Stimulated activated CD8-positive, alpha-beta memory T cell treated with anti-CD3 and anti-CD28 coated beads, Interleukin-2, amount 100 ng/mL, for 1 hour (primary cell): ENCODE measurements at places on chromosomes 1 and 21.

DNA sequence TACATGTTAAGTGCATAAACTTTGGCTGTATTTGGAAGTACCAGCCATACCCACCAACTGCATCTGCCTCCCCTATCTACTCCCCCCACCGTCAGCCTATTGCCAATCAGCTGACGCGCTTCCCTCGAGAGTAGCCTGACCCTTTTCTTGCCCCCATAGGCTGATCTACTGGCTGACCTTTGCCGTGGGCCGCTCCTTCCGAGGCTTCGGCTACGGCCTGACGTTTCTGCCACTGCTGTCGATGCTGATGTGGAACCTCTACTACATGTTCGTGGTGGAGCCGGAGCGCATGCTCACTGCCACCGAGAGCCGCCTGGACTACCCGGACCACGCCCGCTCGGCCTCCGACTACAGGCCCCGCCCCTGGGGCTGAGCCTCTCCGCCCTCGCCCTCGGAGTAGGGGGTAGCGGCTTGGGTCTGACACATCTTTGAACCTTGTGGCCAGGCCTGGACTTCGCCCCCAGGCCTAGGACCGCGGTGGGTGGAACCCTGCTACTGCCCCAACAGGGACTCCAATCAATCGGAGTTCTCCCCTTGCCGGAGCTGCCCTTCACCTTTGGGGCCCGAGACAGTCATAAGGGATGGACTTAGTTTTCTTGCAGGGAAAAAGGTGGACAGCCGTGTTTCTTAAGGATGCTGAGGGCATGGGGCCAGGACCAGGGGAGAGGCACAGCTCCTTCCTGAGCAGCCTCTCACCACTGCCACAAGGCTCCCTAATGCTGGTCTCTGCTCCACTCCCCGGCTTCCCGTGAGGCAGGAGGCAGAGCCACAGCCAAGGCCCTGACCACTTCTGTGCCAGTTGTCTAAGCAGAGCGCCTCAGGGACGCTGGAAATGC, 4.0 kb downstream of the GLMP start:
- no peak for DNase-seq

GRCh38 chr1:112618114-112618720, 724 bp downstream of the ST7L start:
- no peak for DNase-seq

DNA sequence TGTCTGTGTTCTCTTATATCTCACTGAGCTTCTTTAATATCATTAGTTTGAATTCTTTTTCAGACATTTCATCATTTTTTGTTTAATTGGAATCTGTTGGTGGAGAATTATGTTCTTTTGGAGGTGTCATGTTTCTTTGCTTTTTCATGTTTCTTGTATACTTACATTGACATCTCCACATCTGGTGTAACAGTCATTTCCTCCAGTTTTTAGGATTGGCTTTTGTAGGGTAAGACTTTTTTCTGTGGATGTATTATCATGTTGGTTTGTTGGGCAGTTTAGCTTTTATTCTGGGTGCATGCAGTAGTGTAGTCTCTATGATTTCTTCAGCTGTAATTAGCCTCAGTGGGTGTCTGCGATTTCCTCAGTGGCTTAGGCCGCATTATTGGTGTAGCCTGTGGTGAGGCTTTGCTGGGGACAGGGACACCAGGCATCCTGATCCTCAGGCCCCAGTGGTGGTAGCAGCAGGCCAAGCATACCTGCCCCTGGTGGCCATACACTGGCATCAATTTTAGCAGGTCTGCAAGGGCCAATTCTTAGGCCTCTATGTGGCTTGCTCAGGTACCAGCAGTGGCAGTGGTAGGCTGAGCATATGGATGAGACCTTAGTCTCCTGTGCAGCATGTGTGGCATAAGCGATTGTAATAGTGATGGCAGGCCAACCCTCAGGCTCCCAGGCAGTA, 77.6 kb upstream of the SAMD13 start:
- no peak for DNase-seq

GRCh38 chr1:10939654-10940450, 72.6 kb upstream of the TARDBP start:
- no peak for DNase-seq

DNA sequence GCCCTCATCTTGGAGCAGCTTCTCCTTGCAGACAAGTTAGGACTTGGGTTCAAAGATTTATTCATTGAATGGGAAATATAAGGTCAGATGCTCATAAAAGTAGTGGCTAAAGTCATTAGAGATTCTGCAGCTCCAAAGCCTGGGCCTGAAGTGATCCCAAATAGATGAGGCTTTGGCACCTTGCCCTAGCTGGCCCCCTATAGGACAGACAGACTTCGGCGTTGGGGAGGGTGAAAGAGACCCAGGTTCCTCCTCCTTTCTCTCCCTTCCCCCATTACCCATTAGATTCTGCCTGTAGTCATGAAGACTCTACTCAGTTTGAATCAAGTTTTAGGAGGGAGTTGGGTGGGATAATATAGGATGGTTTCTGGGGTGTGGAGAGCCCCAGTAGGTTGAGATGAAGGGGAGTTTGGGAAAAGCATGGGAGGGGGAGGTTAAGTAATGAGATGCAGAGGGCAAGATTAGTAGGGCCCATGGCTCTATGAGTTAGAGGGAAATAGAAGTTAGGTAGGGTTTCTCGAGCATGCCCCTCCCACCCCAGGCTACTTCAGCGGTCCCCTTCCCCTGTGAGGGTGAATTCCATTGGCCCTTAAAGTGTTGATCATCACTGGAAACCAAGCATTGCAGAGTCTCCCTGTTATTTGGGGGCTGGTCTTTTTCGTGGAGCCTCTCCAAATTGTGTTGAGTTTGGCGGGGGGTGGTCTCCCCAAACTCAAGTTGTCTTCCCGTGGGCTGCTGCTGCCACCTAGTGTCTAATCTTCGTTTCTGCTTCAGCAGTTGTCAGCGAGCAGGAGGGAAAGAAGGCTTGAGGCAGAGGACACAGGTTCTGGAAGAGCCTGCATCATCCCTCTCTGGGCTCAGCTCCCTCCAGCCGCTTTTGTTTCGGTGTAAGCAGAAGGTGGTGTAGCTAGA, 2.1 kb upstream of the AHDC1 start:
- no peak for DNase-seq
